Left ventricle myocardium inferior (tissue), 1 donor: ENCODE measurements at places on chromosomes 7 and 10.

GRCh38 chr7:106418526-106418925, 133.7 kb upstream of the NAMPT start:
- no peak for DNase-seq

GRCh38 chr10:101222683-101223273, 6.5 kb downstream of the LBX1 start:
- no peak for DNase-seq

DNA sequence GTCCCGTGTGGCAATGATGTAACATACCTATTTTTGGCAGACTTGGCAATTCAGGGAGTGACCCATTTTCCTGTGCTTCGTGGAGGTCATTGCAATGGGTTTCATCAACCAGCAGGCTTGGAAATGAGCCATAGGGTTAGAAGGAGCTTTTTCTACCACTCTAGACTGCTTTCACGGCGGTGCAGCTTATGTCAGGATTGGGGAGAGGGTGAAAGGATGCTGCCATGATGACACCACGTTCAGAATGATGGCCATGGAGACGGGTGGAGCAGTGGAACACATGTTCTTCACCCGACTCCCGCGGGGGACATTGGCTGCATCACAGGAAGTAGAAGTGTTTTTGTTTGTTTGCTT, 220.2 kb downstream of the EMX2 start:
- DNase-seq: no peak

DNA sequence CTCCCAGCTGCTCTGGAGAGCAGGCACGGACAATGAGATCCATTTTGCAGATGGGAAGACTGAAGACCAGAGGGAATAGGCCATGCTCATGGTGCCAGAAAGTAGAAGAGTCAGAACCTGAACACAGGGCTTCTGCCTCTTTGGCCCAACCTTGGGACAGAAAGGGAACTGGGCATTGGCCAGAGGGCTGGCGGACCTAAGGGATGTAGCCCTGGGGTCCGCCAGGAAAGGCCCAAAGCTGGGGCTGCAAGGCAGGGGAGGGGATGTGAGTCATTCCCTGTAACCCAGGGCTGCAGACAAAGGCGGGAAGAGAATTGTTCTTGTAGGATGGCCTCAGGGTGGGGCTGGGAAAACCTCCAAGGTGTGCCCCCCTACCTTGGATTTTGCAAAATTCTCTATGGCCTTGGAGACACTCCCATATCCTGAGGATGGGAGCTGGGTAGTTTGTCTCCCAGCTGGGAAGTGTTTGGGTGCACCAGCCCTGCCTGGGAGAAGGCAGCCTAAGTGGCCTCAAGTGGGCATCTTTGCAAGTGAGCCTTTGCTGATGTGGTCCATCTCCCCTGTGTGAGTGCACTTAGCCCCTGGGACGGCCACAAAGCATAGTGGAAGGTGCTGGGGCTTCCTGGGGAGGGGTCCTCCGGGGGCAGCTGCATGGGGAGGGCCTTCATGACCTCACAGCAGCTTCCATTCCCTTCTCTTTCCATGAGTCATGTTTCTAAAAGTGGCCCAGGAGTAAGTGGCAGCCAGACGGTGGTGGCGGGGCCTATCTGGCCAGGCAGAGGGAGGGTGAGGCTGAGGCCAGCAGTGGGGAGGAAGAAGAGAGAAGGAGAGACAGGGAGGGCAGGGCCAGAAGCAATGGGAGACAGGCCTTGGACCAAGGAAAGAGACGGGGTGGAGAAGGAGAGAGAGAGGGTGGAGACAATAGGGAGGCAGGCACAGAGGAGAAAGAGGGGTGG, 9.2 kb downstream of the AQP1 start:
- peak; percentile 72 for DNase-seq

DNA sequence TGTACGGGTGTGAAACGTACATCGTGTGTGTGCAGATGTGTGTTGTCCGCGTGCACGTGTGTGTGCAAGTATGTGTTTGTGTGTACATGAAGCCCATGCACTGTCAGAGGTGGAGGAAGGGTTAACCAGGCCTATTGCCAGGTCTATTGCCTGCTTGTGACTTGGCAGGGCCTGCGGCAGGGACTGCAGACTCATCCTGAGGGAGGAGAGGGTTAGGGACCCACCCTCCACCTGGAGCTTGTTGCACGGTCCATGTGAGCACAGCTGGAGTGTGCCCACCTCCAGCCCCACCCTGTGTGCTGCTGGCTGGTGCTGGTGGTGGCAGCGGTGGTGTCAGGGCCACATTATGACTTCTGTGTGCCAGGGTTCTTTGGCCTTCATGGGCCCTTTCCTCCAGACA, 7.1 kb upstream of the AQP1 start:
- no peak for DNase-seq

DNA sequence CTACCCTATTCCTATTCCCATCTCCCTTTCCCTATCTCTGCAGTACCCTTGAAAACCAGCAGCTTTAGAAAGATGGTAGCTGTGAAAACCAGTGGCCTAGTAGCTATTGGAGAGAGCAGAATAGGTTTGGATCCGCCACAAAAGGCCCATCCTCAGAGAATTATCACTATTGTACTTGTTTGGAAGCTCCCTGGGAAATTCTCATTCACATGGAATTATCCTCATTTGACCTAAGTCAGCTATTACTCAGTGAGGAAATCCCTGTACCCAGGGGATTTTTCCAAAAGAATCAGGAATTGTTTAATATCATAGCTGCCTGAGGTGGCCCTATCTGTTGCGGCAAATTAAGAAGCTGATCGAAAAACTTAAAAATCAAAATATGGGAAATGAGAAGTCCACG, 51.6 kb downstream of the DGKI start:
- DNase-seq: no peak

GRCh38 chr10:70761031-70761601, 24.1 kb downstream of the TBATA start:
- DNase-seq: no peak

DNA sequence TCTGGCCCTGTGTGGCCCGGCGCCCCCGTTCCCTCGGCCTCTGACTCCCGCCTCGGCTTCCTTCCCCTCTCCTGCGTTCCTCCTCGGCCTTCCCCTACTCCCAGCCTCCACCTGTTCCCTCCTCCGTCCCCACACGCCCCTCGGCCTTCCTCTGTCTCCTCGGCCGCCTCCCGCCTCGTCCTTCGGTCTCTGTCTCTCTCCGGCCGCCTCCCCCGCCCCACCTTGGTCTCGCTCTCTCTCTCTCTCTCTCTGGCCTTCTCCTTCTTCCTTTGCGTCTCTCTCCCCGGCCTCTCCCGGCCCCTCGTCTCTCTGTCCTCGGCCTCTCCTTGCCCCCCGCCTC, 588 bp downstream of the GET4 start:
- DNase-seq: no peak

- peak; percentile 62 for DNase-seq
Observed at GRCh38 chr10:89207801-89208551, 859 bp upstream of the CH25H start.

GRCh38 chr10:89653410-89653869, 8.4 kb upstream of the PANK1 start:
- DNase-seq: no peak

DNA sequence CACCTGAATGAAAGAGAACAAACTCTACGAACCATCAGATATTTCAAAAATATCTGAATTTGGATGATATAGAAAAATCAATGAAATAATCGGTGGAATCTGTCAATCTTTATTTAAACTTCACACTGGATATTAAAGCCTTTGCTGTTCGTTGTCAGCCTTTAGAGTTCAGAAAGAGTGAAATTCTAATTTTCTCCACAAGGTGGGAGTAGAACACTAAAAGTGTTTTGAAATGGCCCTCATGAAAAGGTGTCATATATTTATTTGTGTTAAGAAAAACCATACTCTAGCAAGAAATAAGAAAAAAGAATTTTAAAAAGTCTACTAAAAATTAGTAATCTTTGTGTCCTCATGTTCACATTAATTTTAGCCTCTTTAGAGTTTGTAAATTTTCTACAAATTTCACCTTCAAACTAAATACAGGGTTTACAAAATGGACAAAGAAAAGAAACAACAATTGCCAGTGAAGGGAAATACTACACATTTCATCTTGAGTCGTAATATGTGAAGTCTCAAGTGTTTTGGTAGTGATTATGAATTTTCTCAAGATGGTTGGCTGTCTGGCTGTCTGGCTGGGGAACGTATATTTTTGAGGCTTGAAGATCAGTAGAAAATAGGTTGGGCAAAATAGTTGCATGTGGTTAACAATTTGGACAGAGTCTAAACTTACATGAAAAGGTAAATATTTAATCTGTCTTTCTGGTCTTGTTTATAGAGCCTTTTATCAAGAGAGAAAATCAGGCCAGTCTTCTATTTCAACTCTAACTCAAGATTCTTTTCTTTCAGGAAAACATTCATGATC, 43.7 kb downstream of the DNAJB9 start:
- no peak for DNase-seq

GRCh38 chr10:117718986-117719920, 176.7 kb downstream of the EMX2 start:
- no peak for DNase-seq

GRCh38 chr10:98572594-98572993, 125.9 kb upstream of the HPS1 start:
- DNase-seq: no peak

GRCh38 chr10:89078724-89079672, 88.4 kb downstream of the FAS start:
- no peak for DNase-seq

DNA sequence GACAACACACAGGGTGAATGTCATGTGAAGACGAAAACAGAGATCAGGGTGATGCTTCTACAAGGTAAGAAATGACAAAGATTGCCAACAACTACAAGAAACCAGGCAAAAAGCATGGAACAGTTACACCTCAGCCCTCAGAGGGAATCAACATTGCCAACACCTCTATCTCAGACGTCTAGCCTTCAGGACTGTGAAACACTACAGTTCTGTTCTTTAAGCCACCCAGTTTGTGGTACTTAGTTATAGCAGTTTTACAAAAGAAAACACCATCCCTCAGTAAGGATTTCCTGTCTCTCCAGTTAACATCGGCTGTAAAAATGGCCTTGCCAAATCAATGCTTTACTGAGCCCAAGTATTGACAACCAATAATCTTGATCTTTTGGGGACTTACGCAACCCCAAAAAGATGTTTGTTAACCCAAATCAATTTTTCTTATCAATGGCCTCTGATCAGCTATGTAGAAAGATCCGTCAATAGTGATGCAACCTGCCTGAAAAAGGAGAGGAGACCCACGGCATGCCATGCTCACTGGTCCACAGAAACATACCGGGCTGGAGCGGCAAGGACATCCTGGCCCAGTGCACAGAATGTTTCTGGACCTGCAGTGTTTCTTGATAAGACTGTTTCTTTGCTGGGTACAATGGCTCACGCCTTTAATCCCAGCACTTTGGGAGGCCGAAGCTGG, 44.0 kb downstream of the AKR1D1 start:
- DNase-seq: no peak

DNA sequence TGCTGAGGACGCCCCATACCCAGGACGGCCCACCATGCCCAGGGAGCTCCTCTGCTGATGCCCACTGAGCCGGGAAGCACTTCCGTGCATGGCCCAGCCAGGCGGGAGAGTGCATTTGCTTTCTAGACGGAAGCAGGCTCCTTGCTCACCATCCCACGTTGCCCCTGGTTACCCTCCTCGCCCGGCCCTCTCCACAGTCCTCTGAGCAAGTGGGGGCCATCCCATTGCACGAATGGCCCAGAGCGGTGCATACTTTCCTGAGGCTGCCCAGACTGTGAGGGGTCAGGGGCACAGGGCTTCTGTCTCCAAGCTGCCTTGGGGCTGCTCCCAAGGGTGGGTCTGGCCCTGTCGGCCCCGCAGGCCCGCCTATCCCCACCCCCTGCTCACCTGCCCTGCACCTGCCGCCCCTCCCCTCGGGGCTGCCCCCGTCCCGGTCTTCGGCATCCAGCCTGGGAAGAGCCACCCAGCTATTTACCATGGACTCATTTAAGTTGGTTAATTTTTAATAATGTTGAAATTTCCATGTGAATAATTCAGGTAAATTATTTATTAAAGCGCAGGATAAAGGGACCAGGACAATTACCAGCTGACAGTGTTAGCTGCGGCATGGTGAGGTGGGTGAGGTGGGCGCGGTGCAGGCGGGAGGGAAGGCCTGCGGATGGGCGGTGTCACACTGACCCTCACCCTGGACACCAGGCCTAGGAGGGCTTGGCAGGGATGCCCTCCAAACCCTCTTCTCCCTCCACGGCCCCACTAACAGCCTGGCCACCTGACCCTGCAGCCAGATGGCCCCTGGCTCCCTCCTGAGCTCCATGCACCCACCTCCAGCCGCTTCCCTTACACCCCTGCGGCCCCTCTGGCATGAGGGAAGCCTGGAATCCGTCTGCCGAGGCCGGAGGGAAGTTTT, 104.4 kb downstream of the MICALL2 start:
- DNase-seq: no peak

DNA sequence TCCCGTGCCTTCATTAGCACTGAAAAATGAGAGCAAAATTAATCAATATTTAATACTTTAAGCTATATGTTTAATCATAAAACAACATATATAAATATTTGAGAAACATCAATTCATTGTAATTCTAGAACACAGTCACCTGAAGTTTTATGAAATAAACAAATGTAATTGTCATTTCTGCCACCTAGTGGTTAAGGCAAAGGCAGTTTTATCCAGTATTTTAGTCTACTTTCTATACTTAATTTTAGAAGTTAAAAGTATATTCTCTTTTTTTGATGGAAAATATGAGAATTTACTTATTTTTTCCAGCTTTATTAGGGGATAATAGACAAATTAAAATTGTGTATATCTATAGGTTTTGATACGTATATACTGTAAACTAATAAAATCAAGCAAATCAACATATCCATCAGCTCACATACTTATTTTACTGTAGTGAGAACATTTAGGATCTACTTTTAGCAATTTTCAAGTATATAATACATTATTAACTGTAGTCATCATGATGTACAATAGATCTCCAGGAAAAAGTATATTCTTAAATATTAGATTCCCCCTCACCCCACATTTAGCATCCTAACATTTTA, 16.9 kb downstream of the PCGF6 start:
- no peak for DNase-seq

DNA sequence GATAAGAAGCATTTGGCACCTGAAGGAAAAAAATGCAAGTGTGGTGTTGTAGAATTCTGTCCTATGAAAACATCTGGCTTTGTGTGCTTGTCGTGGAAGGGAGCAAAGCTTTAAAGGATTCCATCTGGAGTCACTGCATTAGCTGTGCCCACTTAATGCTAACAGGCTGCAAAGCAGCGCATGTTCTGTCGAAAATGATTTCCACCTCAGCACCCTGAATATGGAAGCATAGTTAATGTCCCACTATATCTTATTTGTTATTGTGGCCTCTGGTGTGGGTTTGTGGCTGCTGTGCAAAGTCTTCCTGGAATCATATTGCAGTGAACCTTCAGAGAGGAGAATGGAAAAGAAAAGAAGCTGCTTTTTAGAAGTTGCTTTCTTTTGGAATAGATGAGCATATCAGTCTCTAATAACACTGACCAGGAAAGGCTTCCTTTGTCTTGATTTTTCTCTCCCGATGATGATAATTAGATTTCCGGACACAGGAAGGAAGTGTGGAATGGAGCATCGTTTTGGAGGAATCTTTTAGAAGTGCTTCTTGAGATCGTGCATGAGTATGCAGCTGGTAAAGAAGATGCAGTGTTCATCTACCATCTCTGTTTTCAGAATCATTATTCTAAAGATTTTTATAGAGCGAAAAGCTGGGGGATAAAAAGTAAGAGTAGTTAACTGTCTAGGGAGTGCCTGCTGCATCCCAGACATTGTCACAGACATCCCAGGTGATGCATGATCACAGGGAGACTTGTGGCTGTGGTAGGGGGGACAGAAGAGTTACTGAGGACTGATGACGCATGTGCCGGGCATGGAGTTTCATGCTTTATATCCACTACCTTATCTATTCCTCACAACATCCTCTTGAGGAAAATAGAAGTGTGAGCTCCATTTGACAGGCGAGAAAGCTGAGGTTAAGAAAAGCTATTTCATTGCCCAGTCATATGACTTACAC, 54.6 kb downstream of the TEX36 start:
- no peak for DNase-seq

- no peak for DNase-seq
Observed at GRCh38 chr7:94396037-94396431, 1.3 kb downstream of the COL1A2 start.
